ENCODE measurements at places on chromosomes 13 and 19. TPM values are rescaled to one million over a fixed set of nuclear protein-coding genes. Genes with fewer than 3 reads are reported as not detected.
A peak's percentile ranks its signal among the peaks of the same experiment; 100 is the strongest.

The ERFL gene
- 0.12 TPM for polyA plus RNA-seq

The EMC10 gene
- 141 TPM for polyA plus RNA-seq

The GNA15 gene
- polyA plus RNA-seq = 0.81 TPM

The SELENOV gene
- polyA plus RNA-seq = 12.1 TPM

The USE1 gene
- polyA plus RNA-seq = 21.6 TPM

The SERTAD3 gene
- polyA plus RNA-seq = 34.6 TPM

DNA sequence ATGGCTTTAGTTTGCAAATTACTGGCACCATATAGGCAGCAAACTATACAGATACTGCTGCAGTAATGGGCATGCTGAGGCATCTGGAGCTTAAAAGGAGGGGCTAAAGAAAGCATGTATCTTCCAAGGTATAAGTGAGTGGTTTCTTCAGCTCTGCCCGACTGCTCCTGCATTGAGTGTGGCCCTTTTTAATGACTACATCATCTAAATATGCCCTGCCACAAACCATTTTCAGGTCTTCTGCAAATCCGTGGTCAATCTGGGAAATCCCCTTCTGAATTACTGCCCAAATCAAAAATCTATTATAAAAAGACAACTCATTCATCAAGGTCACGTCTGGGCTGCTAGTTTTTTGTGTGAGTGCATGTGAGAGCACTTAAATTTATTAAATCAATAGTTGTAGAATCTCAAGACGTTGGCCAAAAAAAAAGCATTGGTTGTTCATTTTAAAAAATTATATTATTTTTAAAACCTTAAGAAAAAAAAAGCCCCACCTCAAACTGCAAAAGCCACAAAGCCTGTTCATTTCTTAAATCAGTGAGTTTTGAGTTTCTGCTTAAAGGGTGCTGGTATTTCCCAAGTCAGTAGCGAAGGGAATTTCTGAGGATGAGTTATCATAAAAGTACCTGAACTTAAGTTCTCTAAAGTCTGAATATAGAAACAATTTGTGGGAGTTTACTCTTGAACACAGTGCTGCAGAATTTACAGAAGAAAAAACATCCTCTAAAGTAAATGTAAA lies 16.3 kb downstream of the LCP1 start:
- no peak for DNase-seq

- no peak for DNase-seq
Observed at GRCh38 chr13:62087124-62087523, 671.5 kb upstream of the PCDH20 start.

- DNase-seq = no peak
Observed at GRCh38 chr13:112838038-112838841, 130.8 kb upstream of the MCF2L start.

DNA sequence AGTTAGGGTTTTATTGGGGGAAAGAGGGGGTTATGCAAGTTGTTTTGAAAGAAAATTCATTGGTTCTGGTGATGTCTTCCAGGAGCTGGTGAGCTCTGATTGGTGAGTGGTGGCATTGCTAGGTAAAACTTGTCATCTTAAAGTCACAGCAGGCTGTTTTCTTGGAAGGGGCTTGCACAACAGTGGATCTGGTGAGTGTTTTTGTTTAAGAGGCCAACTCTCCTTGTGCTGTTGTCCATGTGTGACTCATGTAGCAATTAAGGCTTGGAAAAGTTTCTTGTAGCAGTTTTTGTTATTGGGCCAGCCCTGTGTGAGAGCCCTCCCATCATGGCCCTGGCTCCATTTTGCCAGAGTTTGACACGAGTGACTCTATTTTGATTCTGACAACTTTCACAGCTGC lies 109.4 kb downstream of the RFC3 start:
- DNase-seq = no peak

- no peak for DNase-seq
Observed at GRCh38 chr19:4516199-4516938, 1.9 kb downstream of the PLIN4 start.

DNA sequence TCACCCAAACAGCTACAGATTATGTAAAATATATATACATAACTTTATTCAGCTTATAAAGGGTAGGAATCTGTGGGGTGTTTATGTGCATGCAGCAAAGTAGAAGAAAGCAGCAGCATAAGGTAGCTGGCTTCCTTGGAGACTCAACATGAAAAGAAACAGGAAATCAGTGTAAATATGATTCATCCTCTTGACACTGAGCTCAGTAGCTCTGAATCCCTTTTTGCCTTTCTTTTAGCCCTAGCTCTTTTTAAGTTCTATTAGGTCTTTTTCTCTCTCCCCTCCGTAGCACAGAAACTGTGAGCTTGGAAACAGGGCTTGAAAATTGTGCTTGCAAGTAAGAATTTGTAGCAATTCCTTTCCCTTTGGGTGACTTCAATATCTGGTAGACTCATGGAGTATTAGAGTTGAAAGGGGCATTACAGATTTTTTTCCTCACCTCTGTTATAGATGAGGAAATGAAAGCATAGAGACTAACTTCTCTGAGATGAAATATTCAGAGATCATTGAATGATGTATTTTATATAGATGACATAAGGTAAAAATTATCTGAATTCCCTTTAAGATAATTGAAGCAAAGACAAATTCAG lies 314.4 kb downstream of the PCDH9 start:
- DNase-seq = no peak

- peak; percentile 18 for DNase-seq
Observed at GRCh38 chr13:94061301-94061700, 418.2 kb downstream of the DCT start.

DNA sequence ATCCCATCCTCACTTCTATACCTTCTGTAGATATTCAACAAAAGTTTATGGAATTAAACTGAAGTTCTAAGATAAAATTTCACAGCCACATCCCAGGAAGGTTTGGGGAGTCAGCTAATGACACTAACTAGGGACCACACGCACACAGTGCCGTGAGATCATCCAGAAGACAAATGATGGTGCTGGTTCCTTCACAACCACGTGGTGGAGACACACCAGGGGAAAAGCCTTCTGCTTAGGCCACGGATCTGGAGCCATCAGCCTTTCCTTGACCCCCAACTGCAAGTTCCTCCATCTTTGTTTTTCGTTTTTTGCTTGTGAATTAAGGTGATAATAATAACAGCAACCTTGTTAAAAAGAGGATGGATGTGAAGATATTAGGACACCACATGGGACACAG lies 241.6 kb upstream of the MAB21L1 start:
- no peak for DNase-seq

- DNase-seq = no peak
Observed at GRCh38 chr19:18346091-18346490, 5.7 kb downstream of the PGPEP1 start.

DNA sequence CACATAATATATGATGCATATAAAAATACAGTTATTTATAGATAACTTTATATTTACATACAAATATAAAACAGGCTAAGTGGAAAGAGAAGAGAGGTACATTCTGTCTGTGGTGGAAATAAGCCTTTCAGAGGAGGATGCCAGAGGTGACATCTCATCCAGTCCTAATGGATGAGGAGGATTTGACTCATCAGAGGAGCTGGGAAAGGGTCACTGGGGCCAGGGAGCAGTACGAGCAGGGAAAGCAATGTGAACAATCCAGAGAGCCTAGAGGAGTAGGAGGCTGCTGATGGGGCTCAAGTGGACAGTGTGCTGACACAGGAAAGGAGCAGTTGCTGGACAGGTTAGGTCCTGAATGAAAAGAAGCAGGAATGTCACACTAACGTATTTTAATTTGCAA lies 18.6 kb downstream of the NALCN start:
- no peak for DNase-seq

GRCh38 chr19:40370997-40371801 lies 18.8 kb downstream of the HIPK4 start:
- DNase-seq = no peak

GRCh38 chr19:24046550-24046949 lies 40.4 kb upstream of the ZNF254 start:
- no peak for DNase-seq

- no peak for DNase-seq
Observed at GRCh38 chr13:85500696-85501256, 298.4 kb downstream of the SLITRK6 start.

DNA sequence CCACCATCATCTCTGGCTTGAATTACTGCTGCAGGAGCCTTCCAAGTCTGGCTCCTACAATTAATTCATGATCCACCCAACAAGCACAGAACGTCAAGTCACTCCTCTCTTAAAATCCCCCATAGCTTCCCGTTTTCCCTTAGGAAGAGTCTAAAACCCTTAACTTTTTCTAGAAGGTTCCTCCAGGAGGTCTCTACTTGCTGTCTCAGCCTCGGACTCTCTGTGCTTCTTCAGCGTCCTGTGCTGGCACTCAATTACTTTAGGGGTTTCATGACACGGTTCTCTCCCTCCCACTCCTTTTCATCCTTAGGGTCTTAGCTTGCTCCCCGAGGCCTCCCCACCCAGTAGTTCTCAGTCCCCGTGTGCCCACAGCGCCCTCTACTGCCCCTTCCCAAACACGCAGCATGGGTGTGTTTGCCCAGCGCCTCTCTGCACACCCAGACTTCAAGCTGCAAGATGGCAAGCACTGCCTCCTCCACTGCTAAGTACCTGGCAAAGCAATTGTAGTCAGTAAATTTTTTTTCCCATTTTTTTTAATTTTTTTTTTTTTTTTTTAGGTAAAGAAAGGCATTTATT lies 25.8 kb upstream of the MAP3K10 start:
- no peak for DNase-seq

Data from renal cortex interstitium (tissue), 15 donors.